ENCODE measurements at places on chromosomes 2 and 18. TPM values are rescaled to one million over a fixed set of nuclear protein-coding genes. Genes with fewer than 3 reads are reported as not detected.

- no peak for DNase-seq
Measured at GRCh38 chr18:77099485-77100370, 32.9 kb downstream of the MBP start.

GRCh38 chr2:70768590-70769085 is 638 bp upstream of the ADD2 start:
- DNase-seq: no peak

The TRABD2A gene
- polyA plus RNA-seq: 3.8 TPM

DNA sequence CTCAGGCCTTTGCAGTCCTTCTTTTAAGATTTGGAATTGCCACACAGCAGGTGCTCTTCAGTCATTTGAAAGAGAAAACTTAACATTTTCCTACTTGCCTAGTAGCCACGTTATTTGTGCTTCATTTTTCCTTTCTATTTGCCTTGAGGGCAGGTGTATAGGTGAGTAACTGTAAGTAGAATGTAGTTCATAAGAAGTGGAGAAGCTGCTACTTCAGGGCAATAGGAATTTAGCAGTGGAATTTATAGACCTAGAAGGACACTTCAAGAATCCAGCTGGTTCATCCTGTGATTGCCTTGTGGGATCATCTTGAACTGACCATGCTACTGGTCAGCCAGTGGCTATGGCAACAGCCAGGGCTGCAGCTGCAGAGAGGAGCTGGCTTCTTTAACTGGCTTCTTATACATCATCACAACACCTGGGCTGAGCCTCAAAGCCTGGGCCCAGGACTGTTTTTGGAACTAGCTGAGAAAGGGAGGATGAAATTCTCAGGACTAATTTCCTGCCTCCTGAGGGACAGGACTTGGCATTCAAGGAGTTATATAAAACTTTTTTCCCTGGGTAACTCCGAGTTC is 5.1 kb upstream of the LANCL1 start:
- no peak for DNase-seq

DNA sequence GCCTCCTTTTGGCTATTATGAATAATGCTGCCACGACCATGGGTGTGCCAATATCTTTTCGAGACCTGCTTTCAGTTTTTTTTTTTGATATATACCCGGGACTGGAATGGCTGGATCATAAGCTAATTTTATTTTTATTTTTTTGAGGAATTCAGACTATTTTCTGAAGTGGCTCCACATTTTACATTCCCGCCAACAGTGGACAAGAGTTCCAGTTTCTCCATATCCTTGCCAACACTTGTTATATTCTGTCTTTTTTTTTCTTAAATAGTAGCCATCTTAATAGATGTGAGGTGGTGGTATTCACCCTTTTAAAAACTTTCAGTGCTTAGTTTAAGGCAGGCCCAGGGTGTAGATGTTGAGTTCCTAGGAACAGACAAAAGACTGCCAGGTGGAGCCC is 11.8 kb downstream of the LPIN1 start:
- no peak for DNase-seq

- DNase-seq: no peak
Measured at GRCh38 chr2:1856475-1856874, 112.2 kb upstream of the PXDN start.

The RNF149 gene
- 24.3 TPM for polyA plus RNA-seq

The CNRIP1 gene
- 81.9 TPM for polyA plus RNA-seq

All from BJ (cell line).